ENCODE measurements at places on chromosomes 11 and 22.

- no peak for DNase-seq
Observed at GRCh38 chr11:103699216-103699615, 337.2 kb upstream of the DDI1 start.

GRCh38 chr22:24338726-24339451 lies 68.3 kb downstream of the SPECC1L start:
- DNase-seq: no peak

DNA sequence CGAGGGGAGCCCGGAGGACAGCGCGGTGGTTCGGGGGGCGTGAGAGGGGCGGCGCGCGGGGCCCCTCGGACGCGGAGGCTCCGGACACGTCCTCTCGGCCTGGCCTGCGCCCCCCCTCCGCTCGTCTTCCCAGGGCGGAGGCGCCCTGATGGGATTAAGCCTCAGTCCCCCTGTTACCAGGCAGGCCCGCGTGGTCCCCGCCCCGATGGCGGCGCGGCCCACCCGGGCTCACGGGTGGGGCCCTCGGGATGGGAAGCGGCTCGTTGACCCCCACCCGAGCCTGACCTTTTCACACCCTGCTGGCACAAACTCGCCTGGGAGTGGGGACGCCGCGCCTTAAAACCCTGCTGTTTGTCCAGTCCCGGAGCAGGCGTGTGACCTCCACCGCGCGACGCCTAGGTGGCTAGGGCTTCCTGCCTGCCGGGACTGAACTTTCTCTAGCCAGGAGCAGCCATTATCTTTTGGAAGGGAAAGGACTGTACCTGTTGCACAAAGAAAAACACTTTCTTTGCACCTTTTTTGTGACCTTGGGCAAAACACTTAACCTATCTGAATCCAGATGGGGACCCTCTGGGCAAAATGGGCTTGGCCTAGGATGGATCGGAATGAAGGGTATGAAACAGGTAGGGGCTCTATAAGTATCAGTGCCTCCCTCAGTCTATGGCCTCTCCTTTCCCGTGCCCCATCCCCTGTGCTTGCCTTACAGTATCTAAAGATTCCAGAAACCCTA lies 1.0 kb downstream of the KIAA1671 start:
- peak; percentile 76 for DNase-seq

DNA sequence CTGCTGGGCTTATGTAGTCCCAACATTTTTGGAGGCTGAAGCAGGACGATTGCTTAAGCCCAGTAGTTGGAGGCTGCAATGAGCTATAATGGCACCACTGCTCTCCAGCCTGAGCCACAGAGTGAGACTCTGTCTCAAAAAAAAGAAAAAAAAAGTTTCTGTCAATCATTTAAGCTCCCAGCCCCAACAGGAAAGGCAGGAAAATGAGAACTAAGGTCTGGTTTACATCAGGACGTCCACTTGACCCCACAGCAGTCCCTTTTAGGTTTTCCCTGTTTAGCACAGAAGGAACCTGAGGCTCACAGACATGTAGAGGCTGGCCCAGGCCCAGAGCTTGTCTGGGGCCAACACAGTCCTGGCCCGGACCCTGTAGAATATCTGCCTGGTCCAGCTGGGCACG lies 9.2 kb upstream of the TTLL1 start:
- no peak for DNase-seq

DNA sequence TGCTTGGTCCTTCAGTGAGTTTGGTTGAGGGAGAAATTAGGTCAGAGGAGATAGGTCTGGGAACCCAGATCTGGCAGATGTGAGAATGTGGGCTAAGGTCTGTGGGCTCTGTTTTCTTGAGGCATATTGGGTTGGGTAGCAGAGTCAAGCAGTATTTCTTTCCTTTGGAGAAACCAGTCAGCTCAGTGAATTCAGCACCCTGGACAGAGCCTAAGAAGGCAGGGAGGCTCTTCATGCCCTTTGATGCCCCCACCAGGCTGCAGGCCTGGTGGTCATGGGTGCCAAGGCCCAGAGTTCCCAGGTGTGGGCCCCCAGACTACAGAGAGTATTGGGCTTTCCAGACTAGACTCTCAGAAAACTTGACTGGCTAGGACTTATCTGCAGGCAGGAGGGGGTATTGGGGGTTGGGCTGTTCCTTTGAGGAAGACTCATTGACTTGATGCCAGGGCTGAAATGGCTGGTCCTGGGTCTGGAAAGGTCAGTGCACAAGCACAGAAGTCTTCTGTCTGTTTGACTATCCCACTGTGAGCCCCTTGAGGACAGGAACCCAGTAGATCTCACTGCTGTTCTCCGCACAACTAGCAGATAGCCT lies 45.3 kb upstream of the NECTIN1 start:
- no peak for DNase-seq

DNA sequence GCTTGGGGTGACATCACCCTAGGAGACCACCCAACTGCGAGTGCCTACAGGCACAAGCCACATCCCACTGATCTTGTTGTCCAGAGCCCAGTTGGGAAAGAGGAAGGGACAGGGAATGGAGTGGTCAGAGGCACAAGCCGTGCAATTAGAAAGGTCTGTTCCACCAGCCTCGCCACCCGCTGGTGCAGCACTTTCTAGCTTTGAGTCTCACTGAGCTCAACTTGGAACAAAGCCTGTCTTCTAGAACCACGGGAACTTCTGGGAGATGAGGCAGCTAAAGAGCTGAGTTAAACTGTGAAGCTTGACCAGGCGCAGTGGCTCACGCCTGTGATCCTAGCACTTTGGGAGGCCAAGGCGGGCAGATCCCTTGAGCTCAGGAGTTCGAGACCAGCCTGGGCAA lies 29.3 kb downstream of the TPBGL start:
- no peak for DNase-seq

DNA sequence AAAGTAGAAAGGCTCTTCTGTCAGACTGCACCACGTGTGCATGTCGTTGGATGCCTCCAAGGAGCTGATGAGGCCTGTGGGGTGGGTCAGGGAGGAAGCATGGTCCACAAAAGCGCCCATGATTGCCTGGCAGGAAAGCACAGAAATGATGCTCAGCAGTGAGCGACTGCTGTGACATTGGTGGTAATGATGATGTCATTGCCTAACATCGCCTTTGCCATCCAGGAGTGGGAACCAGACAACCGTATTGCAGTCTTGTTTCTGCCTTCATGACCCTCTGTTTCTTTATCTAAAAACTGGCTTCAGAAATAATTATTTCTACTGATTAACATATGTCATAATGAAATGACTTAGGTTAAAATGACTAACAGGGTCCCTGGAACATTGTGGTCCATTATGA lies 477.8 kb upstream of the B3GAT1 start:
- DNase-seq: no peak

GRCh38 chr11:45807792-45808238 lies 2.9 kb downstream of the SLC35C1 start:
- no peak for DNase-seq

GRCh38 chr11:68321293-68322051 lies 9.1 kb downstream of the LRP5 start:
- DNase-seq: no peak

DNA sequence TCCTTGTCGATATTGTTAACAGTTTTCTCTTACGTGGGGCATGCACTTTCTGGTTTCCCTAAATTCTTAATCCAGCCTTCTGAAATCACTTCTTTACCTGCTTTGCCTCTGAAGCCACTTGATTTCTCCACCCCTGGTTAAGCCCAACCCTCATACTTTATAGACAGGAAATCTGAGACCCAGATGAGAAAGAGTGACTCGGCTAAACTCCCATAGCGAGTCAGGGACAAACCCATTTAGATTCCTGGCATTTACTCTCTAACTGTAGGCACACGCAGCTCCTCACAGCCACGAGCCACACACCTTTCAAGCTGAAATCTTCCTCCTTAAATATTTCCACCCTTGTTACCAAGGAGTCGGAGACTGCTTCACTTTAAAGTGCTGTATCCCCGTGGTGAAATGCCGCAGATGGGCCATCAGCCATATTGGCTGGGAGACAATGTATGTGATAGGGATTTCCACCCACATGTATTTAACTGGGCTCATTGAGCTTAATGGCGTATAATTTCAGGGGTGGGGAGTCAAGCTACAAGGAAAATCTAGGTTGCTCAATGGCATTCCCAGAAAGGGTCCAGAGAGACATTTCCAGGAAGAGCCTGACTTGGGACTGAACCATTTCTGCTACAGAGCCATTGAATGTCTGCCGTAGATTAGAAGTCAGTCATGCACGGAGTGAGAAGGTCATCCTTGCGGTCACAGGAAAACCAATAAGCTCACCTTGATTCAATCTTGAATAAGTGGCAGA lies 49.9 kb upstream of the GRK3 start:
- DNase-seq: no peak

GRCh38 chr11:31366795-31367194 lies 2.7 kb downstream of the DCDC1 start:
- DNase-seq: no peak

DNA sequence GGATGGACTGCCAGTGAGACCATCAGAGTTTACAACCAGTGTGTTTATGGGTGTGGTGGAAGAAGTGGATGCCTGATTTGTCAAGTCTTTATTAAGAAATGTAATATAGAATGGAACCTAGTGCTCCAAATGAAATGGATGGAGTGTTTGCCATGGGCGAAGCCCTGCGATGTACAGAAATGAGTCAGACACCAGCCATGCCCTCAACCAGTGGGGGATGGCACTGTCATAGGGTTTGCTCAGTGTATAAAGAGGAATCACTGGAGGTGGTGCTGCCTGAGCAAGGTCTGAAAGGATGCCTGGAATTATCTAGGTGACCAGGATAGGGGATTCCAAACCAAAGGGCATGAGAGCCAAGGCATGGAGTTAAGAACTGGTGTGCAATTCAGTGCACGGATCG lies 120.9 kb upstream of the MTNR1B start:
- no peak for DNase-seq
